Activated naive CD4-positive, alpha-beta T cell (primary cell): ENCODE measurements at places on chromosomes 5 and 9.

DNA sequence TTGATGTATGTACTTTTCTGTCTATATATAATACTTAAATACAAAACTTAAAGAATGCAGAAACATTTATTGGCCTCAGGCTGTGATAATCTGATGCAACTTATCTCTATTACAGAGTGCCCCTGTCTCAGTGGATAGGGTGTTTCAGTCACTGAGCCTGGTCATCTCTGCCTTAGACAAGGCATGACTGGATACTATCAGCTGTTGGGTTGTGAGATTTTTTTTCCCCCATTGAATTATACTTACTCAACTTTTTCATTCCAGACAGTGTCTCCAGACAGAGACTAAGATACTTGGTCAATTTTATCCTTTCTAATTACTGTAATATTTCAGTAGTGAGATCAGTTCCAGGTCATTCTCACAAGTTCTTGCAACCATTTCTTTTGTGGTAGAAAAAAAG is 26.7 kb downstream of the XRCC4 start:
- no peak for DNase-seq

DNA sequence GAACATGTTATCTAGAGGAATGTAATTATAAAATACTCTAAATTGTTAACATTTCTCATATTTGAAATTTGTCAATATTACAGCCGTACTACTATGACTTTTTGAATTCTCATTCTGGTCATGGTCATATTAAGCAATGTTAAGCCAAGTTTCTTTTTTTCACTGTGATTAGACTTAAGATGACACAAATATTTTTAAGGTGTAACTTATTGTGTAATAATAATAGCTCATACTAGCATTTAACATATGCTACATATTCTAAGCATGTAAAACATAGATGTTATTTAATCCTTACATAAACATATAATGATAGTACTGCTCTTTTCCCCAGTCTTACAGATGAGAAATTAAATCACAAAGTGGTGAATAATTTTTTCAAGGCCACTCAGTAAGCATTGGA is 35.9 kb upstream of the LRRC70 start:
- no peak for DNase-seq

DNA sequence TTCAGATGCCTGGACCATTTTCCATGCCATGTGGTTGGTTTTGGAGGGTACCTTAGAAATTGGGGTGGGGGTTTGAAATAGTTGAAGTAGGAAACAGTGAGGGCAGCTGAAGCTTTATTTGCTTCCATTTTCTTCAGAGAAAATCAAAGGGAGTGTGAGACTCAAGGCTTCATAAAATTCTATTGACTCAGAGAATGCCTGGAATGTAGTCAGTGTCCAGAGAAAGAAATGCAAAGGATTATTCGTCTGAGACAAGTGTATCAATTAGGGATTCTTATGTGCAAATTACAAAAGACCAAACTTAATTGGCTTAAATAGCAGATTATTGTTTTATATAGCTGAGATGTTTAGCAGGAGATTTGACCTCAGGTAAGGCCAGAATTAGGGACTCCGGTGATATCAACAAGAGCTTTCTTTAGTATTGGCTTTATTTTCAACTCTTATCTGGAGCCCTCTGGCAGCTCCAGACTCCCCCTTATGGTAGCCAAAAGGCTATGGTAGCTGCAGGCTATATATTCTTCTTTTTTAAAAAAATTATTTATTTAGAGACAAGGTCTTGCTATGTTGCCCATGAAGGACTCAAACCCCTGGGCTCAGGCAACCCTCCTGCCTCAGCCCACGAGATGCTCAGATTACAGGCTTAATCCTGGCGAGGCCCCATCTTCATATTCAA is 38.9 kb downstream of the PTTG1 start:
- DNase-seq = no peak

- no peak for DNase-seq
These were observed 1294.0 kb downstream of the MAT2B start for GRCh38 chr5:164799391-164799790.

- no peak for DNase-seq
These were observed 156.9 kb upstream of the FST start for GRCh38 chr5:53323511-53323910.

DNA sequence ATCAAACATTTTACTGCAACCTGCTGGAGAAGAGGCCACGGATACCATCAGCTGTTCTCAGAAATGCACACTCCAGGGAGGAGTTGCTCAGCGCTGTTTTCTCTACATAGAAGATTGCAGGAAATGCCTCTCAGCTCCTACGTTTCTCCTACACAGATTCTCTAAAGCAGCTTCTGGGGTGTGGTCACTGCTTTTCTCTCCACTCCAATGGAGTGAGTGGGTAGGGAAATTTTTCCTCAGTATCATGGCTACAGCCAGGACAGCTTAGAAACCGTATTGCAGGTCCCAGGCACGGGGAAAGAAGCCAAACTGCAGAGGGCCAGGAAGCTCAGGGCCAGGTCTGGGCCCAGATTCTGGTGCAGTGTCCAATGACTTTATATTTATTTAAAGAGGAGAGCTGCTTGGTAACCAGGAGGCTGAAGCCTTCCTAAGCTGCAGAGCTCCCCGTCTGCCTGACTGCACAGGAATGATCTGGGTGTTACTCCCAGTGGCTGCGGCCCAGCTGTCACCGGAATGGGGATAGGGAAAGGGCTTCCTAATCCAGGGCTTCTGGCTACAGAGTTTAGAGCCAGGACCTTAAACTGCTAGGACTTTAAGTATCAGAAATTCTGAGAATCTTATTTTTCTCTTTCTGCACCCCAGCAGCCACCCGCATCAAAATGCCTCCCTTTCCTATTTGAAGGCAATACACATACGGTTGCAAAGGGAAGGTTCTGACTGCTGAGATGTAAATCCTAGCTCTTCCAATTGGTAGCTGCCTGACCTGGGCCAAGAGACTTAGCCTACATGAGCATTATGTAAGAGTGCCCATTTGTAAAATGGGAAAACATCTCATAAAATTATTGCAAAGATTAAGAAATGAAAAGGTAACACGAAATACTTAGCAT is 1.4 kb upstream of the SPTAN1 start:
- no peak for DNase-seq

GRCh38 chr5:14449052-14449661 is 132.4 kb upstream of the OTULINL start:
- no peak for DNase-seq

GRCh38 chr9:137302449-137303150 is 529 bp upstream of the NRARP start:
- no peak for DNase-seq
